ENCODE measurements at places on chromosomes 11 and 22.

- DNase-seq: peak; percentile 29
Observed at GRCh38 chr11:94305146-94305545, 766 bp downstream of the IZUMO1R start.

DNA sequence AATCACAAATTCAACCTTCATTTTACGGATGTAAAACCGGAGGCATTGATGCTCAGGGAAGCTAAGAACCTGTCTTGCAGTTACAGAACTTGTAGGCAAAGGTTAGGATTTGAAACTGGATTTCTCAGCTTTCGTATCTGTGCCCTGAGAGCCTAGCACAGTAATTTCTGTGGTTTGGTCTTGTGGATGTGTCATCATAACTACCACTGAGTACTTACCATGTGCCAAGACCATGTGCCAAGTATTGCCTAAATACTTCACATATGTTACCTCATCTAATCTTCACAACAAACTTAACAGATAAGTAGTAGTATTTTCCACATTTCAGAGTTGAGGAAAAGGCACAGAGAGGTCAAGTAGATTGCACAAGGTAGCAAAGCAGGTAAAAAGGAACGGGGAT lies 140.7 kb downstream of the NXPE2 start:
- peak; percentile 1 for DNase-seq

- no peak for DNase-seq
Observed at GRCh38 chr11:97815667-97816066, 1205.1 kb upstream of the CNTN5 start.

GRCh38 chr11:46388619-46389449 lies 2.7 kb downstream of the CHRM4 start:
- DNase-seq: peak; percentile 67

- peak; percentile 59 for DNase-seq
Observed at GRCh38 chr22:27420195-27420816, 381.2 kb downstream of the MN1 start.

DNA sequence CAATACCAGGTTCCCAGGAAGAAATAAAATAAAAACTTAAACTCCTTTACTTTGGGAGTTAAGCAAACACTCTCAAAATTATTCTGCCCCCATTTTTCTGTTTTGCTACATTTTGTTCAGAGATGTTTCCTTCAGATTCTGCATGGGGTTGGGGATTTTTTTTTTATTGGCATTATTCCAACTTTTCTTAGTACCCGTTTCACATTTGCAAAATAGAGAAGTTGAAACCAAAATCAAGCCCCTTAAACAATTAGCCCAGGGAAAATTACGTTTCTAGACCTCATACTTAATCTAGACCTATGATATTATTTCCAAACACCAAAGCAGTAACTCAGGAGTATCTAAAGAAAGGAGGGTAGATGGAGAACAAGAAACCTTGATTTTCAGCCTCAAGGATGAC lies 20.6 kb upstream of the MS4A7 start:
- no peak for DNase-seq

DNA sequence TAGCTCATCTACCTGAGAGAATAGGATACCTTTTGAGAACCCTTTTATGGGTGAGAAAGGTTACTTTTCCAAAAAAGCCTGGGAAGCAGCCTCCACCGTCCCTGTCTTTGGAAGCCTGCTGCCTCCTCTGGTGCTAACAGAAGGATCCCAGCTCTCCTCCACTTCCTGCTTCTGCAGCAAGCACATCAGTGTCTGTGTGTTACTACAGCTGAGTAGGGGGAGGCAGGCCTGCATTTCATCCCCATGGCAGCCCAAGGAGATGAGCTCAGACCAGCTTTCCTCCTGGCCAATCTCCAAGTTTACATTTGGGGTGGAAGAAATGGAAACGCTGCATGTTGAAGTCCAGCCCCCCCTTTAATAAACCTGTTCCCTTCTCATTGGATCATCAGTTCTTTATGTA lies 7.4 kb upstream of the CCDC34 start:
- no peak for DNase-seq

- DNase-seq: no peak
Observed at GRCh38 chr11:26860091-26860780, 133.7 kb upstream of the FIBIN start.

DNA sequence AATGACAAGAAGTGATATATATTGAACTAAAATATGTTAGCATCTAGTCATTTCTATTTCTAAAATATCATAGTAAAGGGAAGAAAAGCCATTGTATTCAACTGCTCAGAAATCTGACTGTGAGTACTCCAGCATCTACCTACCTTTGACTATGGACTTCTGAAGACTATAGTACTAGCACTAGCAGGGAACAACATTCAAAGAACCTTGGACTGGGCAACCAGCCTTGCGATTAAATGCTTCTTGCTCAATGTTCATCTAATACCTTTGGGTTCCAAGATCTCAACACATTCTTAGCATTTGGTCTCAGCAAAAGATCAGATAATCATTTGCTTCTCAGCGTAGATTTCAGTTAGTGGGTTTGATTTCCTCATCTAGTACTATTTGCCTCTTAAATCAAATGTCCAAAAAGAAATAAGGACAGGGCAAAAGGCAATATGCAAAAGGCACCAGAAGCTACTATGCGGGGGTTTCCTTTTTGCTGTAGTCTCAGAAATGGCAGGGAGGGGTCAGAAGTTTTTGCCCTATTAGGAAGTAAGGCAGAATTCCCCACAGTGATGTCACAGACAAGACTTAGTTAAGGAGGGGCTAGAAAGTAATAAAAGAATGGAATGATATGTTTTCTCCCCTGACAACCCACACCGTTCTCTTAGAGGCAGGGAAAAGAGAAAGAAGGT lies 80.6 kb downstream of the GAB2 start:
- DNase-seq: no peak

- DNase-seq: no peak
Observed at GRCh38 chr11:123773026-123773425, 18.7 kb upstream of the OR6X1 start.

DNA sequence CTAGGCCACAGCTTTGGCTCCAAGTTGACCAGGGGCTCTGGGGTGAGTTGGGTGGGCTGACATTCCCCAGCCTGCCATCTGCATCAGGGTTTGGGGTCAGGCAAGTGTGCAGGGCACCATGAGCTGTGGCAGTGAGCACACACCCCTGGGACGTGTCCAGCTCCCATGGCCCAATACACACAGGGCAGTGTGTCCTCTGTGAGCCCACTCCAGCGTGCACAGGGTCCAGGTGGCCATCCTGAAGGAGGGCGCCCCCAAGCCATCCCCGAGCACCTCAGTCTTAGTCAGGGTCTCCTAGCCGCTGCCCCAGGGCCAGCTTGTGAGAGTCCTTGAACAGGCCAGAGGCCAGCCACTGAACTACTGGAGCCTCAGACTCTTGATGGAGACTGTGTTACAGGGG lies 1.2 kb upstream of the FGF3 start:
- DNase-seq: no peak

DNA sequence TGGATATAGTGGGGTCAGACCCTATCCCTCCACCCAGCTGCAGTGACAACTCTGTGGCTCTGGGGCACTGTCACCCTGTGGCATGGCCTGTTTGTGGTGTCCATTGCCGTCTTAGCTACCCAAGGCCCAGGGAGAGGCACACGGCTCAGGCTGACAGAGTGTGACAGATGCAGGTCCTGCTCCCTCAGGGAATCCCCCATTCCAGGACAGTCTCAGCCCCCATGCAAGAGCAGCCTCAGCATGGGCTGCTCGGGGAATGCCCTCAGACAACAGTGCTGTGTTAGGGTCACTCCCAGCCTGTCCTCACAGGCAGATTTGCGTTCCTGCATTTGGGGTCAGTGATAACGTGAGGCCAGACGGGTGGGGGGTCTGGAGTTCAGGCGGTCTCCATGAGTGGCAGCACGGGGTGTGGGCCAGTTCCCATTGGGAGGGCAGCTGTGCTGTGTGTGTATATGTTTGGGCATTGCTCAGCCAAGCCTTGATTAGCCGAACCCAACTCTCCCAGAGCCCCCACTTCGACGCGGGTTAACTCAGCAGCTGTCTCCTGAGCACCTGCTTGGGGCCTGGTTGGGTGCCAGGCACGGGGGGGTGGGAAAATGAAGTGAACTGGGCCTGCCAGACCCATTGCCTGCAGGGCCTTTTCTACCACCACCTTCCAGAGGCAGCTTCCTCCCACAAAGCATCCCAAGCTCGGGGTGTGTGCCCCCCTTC lies 5.3 kb upstream of the KCNQ1OT1 start:
- no peak for DNase-seq

- peak; percentile 69 for DNase-seq
Observed at GRCh38 chr11:1041936-1042608, 5.6 kb upstream of the MUC6 start.

DNA sequence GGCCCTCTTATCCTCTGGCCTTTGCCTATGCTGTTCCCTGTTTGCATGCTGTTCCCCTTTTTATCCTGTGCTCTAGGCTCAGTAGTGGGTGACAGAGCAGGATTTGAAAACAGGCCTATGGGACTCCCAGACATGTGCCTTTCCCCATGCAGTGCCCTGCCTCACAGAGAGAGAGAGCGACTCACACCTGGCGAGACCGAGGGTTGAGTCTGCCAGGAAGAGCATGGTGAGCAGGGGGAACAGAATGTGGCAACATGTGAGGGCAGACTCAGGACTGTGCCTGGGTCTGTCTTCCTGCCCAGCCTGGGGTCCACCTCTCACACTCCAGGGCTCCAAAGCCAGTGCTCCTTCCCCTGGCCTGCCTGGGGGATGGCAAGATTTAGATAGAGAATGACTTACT lies 75.0 kb downstream of the NFAM1 start:
- no peak for DNase-seq

DNA sequence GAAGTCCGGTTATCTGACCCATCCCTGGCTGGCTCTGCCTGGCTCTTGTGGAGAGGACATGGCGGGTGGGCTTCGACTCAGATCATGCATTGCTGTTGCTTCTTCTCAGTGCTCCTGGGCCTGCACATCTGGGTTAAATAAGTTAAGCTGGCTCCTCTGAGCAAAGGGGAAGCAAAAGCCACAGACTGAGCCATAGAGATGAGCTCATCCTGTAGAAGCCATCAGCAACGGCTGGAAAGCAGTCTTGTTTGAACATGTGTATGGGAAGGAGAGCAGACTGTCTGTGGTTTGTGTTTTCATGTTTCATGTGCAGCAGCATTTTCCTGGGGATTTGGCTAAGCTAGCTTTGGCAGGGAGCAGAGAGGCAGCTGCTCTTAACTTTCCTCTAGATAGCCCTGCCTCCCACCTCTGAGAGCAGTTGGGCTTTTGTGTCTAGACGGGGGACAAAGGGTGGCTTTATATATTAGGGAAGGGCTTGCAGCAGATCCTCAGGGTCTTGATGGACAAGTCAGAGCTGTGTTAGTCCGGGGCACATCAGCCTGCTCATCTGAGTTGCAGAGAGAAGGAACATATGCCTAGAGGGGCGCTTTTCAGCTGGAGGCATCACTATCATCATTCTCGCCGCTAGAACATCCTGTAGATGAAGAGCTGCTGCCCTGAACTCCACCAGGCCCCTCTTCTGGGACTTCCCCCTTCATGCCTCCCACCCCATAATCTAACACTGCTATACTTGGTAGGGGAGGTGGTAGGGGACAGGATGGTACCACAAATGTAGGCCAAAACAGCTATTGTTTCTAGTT lies 14.9 kb downstream of the DCPS start:
- DNase-seq: peak; percentile 86

- DNase-seq: no peak
Observed at GRCh38 chr11:118661425-118662301, 17.8 kb downstream of the TREH start.

GRCh38 chr11:15216678-15217077 lies 102.0 kb downstream of the INSC start:
- DNase-seq: no peak

DNA sequence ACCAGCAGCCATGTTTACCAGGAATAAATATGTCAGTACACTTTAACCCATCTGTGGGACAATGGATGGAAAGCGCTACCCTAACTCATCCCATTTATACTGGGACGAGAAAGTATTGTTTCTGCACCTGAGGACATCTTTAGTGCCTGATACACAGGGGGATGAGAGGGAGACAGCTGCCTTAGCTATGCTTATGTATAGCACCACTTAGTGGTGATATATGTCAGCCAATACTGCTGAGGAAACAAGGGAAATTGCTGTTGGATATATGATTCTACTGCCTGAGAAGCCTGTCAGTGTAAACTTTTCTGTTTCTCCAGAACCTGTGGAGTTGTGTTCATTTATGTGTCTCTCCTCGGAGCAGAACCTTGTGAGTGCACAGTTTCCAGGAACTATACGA lies 13.3 kb upstream of the CEP295 start:
- DNase-seq: peak; percentile 11

DNA sequence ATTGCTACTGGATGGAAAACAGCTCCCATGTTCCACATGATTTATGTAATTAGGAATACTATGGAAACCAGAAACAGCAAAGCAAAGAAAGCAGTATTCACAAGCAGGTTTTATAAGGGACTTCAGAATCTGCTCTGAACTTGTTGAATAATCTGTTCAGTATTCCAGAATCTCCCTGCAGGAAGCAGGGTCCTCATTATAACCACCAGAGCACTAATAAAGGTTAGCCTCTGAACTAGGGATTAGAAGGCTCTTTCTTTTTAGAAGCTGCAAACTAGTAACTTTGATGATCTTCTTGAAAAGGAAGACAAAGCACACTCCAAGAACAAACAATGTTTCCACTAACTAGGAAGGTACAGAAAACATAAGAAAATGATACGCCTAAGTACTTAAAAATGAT lies 125.8 kb downstream of the DCDC1 start:
- no peak for DNase-seq

DNA sequence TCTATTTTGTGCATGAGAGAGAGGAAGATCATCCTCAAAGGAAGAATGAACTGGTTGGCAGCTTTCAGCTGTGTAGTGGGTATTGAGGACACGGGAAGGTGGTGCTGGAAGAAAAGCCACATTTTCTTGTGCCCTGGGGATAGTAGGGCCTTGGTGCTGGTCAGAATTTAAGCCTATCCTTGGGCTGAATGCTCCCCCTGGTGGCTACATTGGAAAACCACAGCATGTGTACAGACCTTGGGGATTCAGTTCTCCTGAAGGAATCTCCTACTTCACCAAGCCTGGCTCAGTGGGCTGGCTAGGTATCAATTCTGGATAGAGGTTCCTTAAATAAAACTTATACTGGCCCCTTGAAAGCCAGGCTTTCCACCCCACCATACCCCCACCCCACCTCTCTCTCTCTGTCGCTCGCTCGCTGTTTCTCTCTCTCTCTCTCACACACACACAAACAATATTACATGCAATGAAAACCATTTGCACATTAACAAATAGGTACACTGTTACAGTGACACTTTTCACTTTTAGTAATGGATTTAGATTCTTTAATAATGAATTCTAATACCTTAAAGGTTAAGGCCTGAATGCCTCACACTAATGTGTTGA lies 2.8 kb upstream of the OR51M1 start:
- peak; percentile 81 for DNase-seq

- DNase-seq: no peak
Observed at GRCh38 chr11:16958833-16959232, 55.4 kb downstream of the PLEKHA7 start.

DNA sequence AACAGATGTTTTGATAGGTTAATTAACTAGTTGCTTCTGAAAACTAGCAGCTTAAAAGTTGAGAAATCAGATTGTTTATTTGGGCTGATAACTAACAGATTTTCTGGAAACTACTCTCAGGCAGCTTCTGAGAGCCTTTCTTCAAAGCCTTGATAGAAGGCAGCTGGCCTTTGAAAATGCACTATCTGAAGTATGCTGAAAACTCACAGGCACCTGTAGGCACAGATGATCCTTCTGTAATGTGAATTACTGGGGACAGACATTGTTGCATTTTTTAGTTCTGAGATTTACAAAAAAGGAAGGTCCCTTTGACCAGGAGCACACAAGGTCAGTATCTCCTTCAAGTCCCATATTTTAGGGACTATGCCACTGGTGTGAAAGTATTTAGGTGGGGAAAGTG lies 460.8 kb upstream of the CNTN5 start:
- DNase-seq: no peak

GRCh38 chr11:112806256-112806655 lies 155.0 kb upstream of the NCAM1 start:
- DNase-seq: no peak

GRCh38 chr11:24828938-24829605 lies 332.2 kb downstream of the LUZP2 start:
- no peak for DNase-seq

Measured in cardiac muscle cell (in vitro differentiated cells and primary cell).